ENCODE measurements at places on chromosomes 12 and 14.

GRCh38 chr12:51678086-51678724 is 87.2 kb downstream of the SCN8A start:
- peak; percentile 41 for DNase-seq

DNA sequence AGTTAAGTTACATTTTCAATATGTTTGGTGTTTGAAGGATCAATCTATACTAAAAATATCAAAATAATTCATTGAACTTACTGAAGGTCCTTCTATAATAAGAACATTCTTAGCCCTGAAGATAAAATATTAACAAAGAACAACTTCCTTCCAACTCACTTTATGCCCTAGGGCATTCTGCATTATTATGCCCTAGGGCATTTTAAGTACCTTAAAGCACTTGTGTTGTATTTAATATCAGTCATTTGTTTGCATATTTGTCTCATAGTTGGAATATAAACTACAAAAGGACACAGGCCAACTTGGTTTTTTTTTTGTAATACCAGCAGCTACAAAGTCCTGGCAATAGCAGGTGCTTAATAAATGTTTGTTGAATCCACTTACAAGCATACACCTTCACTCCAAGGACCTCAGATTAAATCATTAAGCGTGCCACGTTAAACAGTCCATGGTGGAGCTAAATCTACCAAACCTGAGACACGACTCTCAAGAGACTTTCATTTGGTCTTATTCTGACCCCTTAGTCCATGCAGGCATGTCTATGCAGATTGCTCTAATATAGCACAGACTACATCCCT is 50.7 kb downstream of the EPS8 start:
- DNase-seq: no peak

DNA sequence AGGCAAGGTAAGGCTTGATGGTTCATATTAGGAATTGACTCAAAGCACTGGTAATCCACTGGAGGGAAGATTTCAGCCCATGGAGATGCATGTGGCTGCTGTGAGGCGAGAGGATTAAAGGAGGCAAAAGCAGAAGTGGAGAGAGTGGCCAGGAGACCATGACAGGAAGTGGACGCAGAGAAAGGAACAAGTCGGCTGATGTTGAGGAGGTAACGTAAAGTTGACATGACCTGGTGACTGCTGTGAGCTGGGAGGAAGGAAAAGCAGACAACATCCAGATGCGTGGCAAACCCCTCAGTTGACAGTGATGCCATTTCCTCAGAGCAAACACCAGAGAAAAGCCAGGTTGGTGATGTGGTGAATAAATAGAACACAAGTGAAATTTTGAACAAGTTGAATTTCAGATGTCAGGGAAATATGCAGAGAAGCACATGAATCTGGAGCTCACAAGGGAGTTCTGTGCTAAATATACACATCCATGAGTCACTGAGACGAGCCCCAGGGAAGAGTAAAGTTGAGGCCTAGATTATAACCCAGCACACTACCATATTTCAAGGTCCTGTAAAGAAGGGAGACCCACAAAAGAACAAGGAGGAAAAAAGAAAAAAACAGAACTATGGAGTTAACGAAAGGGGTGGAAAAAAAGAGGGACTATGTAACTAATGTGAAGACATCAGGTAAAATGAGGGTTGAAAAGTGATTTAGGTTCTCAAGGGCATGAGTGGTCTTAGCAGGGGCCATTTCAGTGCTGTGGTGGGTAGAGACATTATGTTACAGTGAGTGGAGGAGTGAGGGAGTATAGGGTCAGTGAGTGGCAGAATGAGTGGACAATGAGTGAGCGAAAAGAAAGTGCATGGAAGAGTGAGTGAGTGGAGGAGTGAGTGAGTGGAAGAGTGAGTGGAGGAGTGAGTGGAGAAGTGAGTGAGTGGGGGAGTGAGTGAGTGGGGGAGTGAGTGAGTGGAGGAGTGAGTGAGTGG is 61.6 kb upstream of the GZMB start:
- no peak for DNase-seq

DNA sequence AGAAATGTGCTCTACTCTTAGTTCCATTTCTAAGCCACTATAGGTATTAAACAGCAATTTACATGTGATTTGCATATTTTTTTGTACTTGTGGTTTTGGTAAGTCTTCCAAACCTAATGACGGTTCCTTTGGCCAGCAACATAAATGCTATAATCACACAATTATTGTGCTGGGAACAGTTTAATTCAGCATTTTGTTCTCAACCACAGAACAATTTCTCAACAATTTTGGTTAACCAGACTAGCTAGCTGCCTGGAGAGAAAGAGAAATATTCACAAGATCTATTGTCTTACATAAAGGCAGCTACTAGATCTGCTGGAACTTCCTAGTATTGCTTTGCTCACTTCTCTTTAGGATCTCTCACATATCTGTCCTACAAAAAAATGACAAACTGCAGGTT is 265.3 kb downstream of the SOX5 start:
- DNase-seq: no peak

DNA sequence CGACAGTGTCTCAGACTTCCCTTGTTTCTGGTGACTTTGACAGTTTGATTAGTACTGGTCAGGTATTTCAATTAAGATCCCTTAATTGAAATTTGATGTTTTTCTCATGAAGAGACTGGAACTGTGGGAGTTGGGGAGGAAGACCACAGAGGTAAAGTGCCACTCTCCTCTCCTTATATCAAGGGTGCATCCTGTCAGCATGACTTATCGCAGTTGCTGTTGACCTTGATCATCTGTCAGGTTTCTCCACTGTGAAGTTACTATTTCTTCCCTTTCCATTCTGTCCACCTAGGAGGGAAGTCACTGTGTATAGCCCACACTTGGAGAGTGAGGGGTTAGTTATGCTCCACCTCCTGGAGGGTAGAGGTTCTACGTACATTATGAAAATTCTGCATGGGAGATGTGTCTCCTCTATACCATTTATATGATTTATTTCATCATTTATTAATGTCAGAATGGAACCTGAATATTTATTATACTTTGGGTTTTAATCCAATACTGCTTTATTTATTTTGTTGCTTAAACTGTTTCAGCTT is 40.3 kb upstream of the SMOC1 start:
- DNase-seq: no peak

- DNase-seq: no peak
Measured at GRCh38 chr12:25311506-25311905, 60.8 kb upstream of the KRAS start.

GRCh38 chr12:23854598-23854997 is 94.9 kb downstream of the SOX5 start:
- DNase-seq: no peak

DNA sequence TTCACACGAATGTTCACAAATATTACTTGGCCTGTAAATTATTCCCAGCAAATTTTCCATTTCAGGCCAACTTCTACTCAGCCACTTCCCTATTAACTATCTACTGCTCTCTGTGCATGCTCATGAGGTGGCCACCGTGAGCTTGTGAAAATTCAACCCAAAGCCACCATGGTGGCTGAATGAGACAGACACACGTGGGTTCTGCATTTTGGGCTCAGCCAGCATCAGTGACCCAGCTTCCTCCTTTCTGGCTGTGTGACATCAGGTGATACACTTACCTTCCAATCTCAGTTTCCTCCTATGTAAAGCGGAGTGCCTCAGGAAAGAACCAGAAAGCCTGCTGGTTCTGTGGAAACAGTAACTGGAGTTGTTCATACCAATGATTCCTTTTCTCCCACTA is 175.8 kb downstream of the FOXN3 start:
- no peak for DNase-seq

- DNase-seq: no peak
Measured at GRCh38 chr12:30278401-30278800, 417.3 kb downstream of the IPO8 start.

GRCh38 chr12:39037115-39037514 is 131.7 kb upstream of the CPNE8 start:
- no peak for DNase-seq

DNA sequence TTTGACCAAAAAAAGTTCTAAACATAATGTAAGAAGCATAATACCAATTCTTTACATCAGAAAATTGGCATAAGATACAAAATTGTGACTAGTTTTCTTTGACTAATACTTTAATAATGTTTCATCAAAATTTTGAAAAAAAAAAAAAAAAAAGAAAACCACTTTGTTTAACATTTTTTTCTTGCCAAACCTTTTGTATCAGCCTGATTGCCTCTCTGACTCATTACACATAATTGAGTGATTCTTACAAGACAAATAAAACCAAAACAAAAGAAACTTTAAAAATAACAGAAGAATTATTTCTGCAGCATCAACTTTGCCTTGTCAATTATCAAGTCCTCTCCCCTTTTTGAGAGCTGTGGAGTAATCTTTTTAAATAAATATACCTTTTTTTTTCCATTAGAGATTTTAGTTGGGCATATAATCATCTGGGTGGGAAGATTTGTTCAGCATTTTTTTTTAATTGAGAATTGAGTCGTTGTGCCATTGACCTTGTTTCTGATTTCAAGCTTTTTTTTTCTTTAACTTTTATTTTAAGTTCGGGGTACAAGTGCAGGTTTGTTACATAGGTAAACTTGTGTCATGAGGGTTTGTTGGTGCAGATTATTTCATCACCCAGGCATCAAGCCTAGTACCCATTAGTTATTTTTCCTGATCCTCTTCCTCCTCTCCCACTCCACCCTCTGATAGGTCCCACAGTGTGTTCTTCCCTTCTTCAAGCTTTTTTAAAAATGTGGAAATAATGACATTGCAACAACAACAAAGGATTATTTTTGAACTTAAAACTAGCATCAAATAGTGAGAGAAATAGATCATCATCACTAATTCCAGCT is 45.8 kb upstream of the HMGA2 start:
- DNase-seq: no peak

DNA sequence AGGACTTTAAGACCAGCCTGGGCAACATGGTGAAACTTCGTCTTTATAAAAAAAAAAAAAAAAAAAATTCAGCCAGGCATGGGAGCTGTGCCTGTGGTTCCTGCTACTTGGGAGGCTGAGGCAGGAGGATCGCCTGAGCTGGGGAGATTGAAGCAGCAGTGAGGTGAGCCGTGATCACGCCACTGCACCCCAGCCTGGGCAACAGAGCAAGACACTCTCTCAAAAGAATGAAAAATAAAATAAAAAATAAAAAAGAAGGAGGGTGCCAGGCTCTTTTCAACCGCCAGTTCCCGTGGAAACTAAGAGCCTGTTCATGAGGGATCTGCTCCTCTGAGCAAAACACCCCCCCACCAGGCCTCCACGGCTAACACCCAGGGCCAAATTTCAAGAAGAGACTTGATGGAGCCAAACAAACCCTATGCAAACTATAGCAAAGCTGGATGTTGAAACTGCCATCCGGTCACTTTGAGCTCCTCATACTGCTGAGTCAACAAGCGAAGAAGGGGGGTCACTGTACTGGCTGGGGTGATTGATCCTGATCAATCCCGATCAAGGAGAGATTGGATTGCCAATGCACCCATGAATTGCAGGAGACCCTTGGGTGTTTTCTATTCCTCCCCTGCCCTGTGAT is 23.4 kb downstream of the DLK1 start:
- DNase-seq: no peak

DNA sequence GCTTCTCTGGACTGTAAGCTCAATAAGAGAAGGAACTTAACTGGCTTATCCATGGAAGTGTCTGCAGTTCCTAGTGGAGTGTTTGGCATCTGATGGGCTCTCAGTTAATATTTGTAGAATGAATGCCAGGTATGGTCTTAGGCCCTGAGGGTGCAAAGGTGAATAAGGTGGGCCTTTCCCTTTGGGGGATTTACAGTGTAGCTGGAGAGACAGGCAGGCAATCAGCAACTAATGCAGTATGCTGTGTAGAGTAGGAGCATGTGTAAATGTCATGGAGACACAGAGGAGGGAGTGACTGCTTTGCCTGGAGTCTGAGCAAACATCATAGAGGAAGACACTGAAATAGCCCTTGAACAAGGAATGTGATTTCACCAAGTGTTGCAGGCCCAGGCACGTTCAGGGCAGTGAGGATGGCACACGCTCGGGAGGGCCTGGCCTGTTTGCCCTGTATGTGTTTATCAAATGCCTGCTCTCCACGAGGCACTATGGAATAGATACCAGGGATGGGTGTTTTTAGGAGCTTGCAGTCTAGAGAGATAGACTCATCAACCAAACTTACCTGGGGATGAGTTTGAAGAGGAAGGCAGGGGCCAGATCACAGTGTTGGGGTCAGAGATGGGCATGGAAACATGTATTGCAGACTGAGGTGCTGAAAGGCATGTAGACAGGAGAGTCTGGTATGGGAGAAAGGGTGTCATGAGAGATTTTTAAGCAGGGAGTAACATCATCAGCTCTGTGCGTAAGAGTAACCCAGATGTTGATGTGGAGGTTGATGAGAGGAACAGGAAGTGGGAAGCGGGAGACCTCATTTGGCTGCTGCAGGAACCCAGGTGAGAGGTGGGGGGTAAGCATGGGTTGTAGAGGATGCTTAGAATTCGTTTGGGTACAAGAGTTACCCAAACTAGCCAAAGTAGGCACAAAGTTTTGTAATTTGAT is 54.1 kb downstream of the PLXNC1 start:
- no peak for DNase-seq

- DNase-seq: no peak
Measured at GRCh38 chr12:25708661-25709060, 155.6 kb upstream of the LMNTD1 start.

- DNase-seq: no peak
Measured at GRCh38 chr12:103667125-103667524, 80.1 kb downstream of the STAB2 start.

DNA sequence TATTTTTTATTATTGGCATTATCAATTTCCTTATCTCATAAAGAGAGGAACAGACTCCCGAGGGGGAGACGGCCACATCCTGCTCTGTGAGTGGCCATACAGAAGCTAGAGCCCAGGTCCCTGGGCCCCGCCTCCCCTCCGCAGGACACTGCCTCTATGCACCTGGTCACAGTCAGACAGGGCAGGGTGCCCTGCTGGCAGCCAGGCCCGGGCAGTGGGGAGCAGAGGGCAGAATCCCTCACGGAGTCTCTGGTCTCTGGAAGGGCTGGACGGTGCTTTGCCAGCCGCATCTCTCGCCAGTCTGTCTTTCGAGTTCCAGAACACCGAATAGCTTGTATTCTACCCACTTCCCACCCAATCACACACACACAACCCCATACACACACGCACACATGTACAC is 16.4 kb upstream of the CACNA2D4 start:
- no peak for DNase-seq

- no peak for DNase-seq
Measured at GRCh38 chr12:26627335-26627734, 205.7 kb downstream of the ITPR2 start.

GRCh38 chr14:100323942-100324307 is 786 bp downstream of the SLC25A47 start:
- DNase-seq: no peak

GRCh38 chr14:78690836-78691235 is 520.7 kb downstream of the NRXN3 start:
- DNase-seq: no peak

All from nephron progenitor cell (in vitro differentiated cells).